B cell (primary cell): ENCODE measurements at places on chromosomes 4 and X. TPM values are rescaled to one million over a fixed set of nuclear protein-coding genes. Genes with fewer than 3 reads are reported as not detected.

Gene NMU
- not detected in 2 replicates for total RNA-seq

Gene ZAR1
- total RNA-seq, result not detected in 2 replicates

Gene ARX
- total RNA-seq, result not detected in 2 replicates

DNA sequence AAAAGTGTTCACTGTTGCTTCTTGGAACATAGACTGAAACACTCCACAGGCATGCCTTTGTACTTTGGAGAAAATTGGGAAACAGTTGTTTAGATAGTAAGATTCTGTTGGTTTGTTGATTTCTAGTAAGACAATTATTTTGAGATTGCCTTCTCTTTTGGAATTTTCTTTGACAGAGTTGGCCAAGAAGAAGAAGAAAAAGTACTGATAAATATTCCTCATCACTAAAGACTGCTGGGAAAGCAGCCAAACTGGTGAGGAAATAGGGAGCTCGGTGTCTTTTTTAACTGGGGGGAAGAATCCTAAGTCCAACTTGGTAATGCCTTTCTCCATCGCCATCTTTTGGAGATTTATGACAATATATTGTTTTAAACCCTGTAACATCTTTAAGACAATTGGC lies 370.7 kb downstream of the GPAT3 start:
- no peak for DNase-seq

GRCh38 chrX:67730296-67730695 lies 186.5 kb downstream of the AR start:
- DNase-seq, result no peak

DNA sequence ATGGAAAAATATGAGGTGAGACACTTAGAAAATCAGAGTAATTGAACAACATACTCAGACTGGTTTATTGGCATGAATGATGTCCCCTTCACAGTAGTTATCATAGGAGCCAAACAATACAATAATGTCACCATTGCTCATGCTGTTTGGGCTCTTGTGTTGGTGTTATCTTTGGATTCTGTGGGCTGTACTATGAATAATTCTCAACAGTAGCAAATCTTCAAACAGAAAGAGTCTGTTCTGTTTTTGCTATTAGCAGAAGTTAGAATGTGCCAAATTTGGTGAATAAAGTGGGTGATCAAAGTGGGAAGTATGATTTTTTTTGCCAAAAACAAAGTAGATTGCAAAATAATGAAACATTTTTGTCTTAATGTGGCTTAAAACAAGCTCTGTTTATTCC lies 58.3 kb downstream of the GRID2 start:
- no peak for DNase-seq

- no peak for DNase-seq
Measured at GRCh38 chr4:99564921-99565320, 1.1 kb upstream of the TRMT10A start.

DNA sequence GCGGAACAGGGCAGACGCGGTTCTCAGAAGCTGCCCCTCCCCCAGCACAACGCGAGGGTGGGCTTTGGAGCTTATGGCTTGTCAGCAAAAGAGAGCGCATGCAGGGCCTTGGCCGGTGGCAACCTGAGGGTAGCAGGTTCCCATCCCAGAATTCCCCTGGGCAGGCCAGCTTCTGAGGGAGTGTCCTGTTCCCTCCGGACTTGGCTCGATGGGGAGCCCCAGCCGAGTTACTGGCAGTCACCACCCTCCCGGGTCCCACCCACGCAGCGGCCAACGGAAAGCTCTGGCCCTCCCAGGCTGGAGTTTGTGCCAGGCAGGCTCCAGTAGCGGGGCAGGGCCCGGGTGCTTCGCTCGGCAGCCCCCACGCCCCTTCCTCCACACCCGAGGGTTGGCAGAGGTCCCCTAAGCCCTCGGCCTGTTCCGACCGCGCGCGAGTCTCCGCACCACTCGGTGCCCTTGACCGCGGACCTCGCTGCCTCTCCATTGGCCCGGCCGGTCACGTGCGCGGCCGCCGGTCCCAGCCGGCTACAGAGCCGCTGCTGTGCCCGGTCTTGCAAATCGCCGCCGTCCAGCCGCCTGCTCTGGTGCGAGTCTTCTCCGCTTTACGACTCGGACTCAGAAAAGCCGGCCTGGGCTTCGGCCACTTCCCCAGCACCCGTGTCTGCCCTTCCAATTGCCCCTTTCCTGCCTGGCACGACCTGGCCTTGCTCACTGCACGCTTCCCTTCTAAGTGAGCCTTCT lies 20.9 kb upstream of the MTM1 start:
- peak; percentile 39 for DNase-seq
